ENCODE measurements at places on chromosomes 7 and 10. TPM values are rescaled to one million over a fixed set of nuclear protein-coding genes. Genes with fewer than 3 reads are reported as not detected.

Gene CTAGE15
- total RNA-seq: not detected

Gene RARRES2
- total RNA-seq: not detected

Gene CRHR2
- not detected for total RNA-seq

Gene JAKMIP3
- total RNA-seq: not detected

Gene SEMA4G
- total RNA-seq: 0.84 TPM

Gene SLC18A3
- total RNA-seq: not detected

Gene LIPM
- total RNA-seq: not detected

Gene GPR26
- total RNA-seq: under 0.01 TPM
